ENCODE measurements at places on chromosomes 13 and 19.
A peak's percentile ranks its signal among the peaks of the same experiment; 100 is the strongest.

GRCh38 chr13:111326621-111326965 is 6.2 kb downstream of the TEX29 start:
- no peak for DNase-seq

DNA sequence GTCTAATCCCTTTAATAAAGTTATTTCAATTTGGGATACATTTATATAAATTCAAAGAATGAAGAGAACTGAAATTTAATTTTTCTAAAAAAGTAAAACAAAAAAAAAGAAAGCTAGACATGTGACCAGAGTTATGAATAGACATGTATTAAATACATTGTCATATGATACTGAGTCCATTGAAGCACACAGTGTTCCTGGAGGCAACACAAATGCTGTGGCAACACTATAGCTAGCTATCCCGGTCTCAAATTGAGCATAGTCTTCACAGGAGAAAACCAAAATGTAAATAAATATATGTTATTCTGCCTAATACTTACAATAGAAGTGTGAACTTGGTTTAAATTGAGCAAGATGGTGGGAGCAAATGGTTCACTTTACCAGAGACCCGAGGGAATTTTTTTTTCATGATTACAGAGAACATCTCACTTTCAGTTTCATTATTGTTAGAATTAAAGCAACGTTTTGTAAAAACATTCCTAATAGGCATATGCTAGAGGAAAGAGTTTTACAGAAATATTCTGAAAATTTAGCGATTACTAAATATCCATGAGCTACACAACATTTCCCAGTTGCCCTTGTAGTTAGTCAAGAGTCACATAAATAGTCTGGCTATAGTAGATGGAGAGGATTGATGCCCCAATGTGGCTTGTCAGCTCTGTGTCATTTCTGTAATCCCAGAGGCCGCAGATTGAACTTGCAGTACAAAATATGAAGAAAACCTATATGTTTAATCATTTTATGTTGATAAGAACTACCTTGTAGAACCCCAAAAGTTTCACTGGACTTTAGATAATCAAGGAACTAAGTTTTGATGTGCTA is 775.7 kb upstream of the SPRY2 start:
- DNase-seq, result no peak

GRCh38 chr19:35288906-35289305 is 3.1 kb upstream of the MAG start:
- no peak for DNase-seq

GRCh38 chr13:75879656-75880055 is 243.5 kb downstream of the LMO7 start:
- DNase-seq, result no peak

DNA sequence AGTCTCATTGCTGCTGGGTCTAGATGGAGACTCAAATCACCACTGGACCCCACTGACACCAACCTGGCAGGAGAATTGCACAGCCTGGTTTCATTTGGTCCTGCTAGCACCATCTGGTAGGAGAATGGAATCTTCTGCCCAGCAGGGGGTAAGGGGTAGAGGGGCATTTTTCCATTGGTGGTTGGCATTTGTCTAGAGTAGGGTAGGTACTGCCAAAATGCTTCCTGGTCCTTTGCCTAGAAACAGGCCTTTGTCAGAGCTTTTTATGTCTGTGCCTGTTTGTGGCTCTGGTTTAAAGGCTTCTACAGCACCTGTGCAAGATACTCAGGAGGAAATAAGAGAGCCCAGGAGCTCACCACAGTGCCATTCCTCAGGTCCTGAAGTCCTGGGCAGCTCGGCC is 121.3 kb downstream of the KCTD12 start:
- DNase-seq, result no peak

- DNase-seq, result no peak
These were observed 9.8 kb downstream of the CYP2A7 start for GRCh38 chr19:40872209-40872608.

DNA sequence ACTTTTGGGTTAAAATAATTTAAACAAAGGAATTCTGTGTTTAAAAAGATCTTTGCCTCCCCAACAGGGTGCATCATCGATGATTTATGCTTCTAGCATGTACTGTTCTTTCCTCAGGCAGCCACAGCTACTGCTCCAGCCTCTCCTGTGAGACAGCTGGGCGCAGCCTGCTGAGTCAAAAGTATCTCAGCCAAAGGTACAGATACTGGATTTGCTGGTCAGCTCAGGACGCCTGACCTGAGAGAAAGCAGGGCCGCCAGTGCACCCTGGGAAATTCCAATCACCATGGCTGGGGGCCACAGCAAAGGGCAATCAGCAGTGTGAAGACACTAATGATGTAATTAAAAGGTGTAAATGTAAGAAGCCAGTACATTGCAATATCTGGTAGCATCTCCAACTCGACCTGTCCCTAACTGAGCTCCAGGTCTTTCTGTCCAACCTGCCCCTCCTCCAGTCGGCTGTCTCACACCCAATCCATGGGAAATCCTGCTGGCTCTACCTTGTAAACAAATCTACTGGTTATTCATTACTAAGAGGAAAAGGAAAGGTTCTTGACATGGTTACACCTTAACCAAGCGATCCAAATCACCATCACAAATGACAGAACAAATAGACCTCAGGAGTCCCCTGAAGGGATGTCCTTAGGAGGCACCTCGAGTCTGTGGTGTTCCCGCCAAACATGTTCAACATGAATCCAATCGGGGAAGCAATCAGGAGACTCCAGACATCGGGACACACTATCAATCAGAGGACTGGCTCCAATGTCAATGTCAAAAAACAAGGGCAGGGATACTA is 7.3 kb downstream of the OPA3 start:
- peak; percentile 61 for DNase-seq

GRCh38 chr13:21071015-21071414 is 9.6 kb upstream of the LATS2 start:
- DNase-seq, result no peak

DNA sequence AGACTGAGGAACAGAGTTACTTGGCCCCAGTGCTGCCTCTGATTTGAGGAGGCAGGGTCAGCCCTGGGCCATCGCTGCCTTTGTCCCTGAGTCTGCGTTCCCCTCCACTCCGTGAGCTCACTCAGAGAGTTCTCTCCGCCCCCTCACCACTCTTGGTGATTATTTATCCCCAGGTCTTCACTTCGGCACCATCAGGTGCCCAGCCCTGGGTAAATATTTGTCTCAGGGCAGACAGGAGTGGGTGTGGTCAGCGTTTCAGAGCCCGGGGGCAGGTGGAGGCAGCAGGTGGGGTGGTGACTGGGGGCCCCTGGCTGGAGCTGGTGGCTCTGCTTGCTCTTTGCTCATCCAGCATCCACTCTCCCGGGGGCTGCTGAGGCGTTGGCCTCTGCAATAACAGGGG is 20.6 kb downstream of the PPP1R37 start:
- no peak for DNase-seq

GRCh38 chr13:37302686-37303085 is 197.2 kb upstream of the CSNK1A1L start:
- no peak for DNase-seq

DNA sequence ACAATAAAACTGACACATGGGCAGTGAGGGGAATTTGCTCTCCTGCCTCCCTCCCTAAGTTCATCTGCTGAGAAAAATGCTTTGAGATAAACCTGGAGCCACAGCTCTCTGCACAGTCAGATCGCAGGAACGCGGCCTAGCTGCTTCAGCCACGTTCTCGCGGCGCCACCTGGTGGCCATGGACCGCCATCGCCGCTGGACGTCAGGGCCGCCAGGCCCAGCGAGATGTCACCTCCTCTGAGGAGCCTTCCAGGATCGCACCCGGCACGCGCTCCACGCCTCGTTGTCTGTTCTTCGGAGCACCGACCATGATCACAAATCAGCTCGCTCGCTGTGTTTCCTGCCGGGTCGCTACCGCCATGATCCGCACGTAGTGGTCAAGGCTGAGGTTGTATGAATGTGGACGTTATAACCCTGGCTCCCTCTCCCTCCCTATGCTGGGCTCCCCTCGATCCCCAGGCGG is 20.6 kb upstream of the USP29 start:
- peak; percentile 94 for DNase-seq

DNA sequence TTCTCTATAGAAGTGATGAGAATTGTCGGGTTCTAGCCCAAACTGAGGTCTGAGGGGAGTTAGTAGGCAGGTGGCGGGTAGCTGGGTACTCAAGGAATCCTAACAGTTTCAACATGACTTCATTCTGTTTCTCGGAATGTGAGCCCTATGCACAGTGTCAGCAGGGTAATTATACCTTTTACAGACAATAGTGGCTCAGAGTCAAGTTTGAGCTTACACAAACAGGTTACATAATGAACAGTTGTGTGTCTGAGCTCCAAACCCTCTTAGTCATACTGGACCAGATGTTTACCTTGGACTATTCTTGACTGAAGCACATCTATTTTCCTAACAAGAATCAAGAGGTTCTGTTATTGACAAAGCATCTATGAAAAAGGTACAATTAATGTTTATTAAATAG is 1066.7 kb upstream of the PCDH20 start:
- no peak for DNase-seq

DNA sequence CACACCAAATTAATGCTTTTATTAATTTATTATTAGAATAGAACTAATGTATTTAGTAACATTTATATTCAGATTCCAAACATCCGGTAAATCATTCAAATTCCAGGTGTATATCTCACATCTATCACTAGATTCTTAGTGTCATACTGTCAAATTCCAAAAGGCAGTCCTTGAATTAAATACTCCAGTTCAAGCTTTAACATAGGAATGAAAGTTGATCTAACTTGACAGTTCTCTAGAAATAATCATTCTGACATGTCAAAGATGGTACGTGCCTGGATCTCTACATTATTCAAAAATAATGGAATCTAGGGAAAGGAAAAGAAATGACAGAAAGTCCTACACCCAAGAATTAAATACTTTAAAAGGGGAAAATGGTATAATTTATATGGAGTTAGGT is 1161.5 kb downstream of the PCDH9 start:
- no peak for DNase-seq

DNA sequence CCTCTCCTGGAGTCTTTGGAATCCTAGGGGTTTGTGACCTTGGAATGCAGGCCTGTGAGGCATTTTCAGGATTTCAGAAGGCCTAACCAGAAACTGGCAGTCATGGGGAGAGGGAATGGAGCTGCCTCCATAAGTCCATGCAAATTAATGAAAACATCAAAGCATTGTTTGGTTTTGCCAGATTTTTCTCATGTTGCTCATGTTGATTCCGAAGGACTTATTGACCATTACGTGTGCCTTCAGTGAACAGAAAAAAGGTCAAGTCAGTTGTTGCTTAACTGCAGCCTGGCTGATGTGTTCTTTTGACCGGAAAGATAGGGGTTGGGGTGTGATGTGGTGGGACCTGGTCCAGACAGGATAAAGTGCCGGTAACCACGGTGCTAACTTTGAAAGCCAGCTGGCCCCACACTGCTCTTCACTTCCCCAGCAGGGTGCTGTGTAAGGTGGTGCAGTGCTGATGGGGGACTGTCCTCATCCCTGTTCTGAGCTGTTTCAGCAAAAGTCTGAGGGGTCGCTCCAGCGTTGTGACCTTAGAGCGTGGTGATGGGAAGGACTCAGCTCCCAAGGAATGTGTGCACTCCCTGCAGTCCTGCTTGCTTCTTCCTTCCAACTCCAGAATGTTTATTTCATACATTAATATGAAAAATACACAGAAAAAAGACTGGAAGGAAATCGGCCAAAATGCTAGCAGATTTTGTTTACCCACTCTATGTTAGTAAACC is 3.5 kb downstream of the RNF113B start:
- DNase-seq, result peak; percentile 46

DNA sequence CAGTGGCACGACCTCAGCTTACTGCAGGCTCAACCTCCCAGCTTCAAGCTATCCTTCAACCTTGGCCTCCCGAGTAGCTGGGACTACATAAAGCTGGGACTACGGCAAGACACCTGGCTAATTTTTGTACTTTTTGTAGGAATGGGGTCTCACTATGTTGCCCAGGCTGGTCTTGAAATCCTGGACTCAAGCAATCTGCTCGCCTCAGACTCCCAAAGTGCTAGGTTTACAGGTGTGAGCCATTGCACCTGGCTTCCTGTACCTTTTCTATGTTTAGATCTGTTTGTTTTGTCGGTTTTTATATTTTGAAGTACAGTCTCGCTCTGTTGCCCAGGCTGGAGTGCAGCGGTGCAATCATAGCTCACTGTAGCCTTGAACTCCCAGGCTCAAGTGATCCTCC is 17.5 kb upstream of the TICAM1 start:
- DNase-seq, result no peak

GRCh38 chr13:53241891-53242348 is 213.3 kb downstream of the OLFM4 start:
- no peak for DNase-seq

- DNase-seq, result no peak
These were observed 66.9 kb downstream of the ING1 start for GRCh38 chr13:110780422-110780821.

GRCh38 chr19:2627319-2627829 is 75.1 kb downstream of the GNG7 start:
- DNase-seq, result peak; percentile 99

- no peak for DNase-seq
These were observed 4.0 kb upstream of the SIGLEC8 start for GRCh38 chr19:51462276-51462675.

GRCh38 chr19:14390548-14390947 is 9.3 kb downstream of the ADGRE5 start:
- no peak for DNase-seq

DNA sequence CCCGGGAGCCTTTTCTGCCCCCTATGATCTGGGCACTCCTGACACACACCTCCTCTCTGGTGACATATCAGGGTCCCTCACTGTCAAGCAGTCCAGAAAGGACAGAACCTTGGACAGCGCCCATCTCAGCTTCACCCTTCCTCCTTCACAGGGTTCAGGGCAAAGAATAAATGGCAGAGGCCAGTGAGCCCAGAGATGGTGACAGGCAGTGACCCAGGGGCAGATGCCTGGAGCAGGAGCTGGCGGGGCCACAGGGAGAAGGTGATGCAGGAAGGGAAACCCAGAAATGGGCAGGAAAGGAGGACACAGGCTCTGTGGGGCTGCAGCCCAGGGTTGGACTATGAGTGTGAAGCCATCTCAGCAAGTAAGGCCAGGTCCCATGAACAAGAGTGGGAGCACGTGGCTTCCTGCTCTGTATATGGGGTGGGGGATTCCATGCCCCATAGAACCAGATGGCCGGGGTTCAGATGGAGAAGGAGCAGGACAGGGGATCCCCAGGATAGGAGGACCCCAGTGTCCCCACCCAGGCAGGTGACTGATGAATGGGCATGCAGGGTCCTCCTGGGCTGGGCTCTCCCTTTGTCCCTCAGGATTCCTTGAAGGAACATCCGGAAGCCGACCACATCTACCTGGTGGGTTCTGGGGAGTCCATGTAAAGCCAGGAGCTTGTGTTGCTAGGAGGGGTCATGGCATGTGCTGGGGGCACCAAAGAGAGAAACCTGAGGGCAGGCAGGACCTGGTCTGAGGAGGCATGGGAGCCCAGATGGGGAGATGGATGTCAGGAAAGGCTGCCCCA is 8.5 kb upstream of the CEACAM7 start:
- DNase-seq, result no peak

DNA sequence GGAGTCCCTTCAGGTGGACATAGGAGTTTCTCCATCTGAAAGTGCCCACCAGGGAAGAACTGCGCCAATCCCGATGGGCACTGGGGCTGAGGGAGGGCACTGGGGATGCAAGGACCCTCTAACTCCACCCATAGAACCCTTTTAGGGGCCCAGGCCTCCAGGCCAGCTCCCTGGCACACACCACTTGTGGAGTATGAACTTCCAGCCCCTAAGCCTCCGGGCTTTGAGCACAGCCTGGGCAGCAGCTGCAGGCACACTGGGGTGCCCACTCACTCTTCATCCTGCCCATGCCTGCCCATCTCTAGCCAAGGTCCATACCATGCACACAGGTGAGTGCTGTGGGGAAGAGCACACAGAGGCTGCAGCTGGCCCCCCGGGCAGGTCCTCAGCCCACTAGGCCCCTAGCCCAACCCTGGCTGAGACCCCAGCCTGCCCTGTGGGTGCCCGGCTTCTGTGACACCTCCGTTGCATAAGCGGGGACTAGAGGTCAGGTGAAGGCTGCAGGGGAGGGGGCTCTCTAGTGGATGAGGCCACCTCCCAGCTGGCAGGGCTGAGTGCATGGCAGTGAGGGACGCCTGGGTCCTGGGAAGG is 14.6 kb upstream of the SLC7A10 start:
- DNase-seq, result no peak

All from H54 (cell line).